ENCODE measurements at places on chromosomes 7 and 10.
A peak's percentile ranks its signal among the peaks of the same experiment; 100 is the strongest.

DNA sequence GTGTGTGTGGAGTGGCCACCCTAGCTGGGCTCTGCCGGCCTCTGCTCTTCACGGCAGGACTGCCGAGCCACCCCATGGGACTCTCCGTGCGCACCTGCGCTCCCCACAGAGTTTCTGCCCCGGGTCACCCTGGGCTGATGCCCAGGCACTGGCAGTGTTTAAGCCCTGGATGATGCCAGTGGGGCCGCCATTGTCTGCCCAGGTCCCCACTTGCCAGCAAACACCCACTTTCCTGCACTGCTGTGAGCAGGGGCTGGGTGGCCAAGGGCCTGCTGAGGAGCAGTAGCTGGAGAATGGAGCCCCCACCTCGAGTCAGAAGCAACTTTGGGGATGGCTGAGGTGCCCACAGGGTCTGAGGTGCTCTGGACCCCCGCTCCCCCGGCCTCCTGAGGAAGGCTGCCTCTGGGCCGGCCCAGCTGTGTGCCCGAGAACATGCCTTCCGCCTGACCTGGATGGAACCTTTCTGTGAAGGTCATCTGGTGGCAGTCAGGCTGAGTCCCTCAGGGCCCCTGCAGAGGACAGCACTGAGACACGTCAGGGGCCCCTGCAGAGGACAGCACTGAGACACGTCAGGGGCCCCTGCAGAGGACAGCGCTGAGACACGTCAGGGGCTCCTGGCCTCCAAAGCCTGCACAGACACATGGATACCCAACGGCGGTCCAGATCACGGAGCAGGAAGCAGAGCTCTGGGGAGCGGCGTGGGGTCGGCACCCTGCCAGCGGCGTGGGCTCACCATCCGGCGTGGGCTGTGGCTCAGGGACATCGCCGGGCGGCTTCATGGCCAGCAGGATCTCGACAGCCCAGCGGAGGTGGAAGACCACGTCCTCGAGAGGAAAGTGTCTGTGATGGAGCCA lies 62.0 kb downstream of the CFAP46 start:
- no peak for DNase-seq

- DNase-seq = no peak
Measured at GRCh38 chr10:13475124-13475523, 53.7 kb downstream of the BEND7 start.

DNA sequence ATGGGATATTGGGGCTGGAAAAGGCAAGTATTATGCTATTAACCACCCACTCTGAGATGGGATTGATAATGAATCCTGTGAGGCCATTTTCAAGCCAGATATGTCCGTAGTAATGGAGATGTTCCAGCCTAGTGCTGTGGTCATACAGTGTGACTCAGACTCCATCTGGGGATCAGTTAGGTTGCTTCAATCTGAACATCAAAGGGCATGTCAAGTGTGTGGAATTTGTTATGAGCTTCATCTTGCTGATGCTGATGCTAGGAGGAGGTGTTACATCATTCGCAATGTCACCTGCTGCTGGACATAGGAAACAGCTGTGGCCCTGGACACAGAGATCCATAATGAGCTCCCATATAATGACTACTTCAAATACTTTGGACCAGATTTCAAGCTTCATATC lies 144.7 kb downstream of the PLCE1 start:
- DNase-seq = no peak

DNA sequence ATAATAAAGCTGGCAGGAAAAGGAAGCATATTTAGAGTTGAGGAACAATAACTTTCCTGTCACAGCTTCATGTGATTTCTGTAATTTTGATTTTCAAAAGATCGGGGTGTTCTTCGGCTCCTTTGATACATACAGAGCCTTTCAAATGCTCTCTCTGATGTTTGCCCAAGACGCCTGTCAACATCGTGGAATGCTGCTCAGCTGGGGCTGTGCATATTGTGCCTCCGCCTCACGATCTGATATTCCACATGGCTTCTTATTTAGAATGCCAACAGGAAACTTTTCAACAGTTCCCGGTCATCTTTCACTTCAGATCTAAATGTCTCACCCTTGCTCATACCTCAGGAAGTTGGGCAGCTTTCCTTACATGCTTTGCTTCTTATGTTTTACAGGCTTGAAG lies 7.3 kb downstream of the NPY start:
- no peak for DNase-seq

DNA sequence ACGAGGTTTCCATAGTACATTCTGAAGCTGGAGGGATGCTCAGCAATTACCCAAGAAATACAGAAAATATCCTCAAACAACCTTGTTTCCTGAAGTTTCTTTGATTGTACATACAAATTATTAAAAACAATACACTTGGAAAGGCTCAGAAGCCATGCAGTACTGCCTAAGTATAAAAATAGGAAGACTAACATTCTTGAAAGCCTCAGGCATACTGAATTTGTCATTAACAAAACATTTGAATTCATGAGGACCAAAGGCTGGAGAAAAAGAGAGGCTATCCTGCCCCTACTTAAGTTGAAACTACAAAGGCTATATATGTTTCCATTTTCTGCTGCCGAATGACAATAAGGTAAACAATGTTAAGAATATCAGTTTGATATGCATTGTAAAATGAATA lies 54.3 kb upstream of the SGCE start:
- no peak for DNase-seq

GRCh38 chr7:131011976-131012375 lies 278.0 kb upstream of the KLF14 start:
- DNase-seq = no peak

GRCh38 chr10:84698989-84699388 lies 370.6 kb downstream of the CCSER2 start:
- DNase-seq = no peak

- no peak for DNase-seq
Measured at GRCh38 chr7:30941582-30942323, 22.0 kb upstream of the GHRHR start.

GRCh38 chr10:98861962-98862361 lies 373.7 kb downstream of the HPSE2 start:
- no peak for DNase-seq

DNA sequence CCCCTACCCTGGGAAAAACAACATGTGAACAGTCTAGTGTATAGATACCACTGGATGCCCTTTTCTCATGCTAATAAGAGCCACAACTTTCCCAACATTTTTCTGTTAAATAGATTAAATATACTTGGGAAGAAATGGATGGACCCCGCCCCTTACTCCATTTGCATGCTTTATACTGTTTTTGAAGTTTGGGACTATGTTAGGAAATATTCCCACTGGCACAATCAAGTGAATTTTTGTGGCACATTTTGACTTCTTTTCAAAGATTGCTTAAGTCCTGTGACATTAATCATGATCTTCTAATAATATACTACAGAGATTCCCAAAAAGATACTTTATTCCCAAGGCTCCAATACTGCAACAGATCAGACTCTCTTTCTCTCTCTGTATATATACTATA lies 216.6 kb downstream of the TWIST1 start:
- no peak for DNase-seq

GRCh38 chr10:4514445-4515108 lies 311.4 kb upstream of the AKR1E2 start:
- DNase-seq = no peak

GRCh38 chr7:29919790-29920189 lies 69.8 kb downstream of the SCRN1 start:
- no peak for DNase-seq

DNA sequence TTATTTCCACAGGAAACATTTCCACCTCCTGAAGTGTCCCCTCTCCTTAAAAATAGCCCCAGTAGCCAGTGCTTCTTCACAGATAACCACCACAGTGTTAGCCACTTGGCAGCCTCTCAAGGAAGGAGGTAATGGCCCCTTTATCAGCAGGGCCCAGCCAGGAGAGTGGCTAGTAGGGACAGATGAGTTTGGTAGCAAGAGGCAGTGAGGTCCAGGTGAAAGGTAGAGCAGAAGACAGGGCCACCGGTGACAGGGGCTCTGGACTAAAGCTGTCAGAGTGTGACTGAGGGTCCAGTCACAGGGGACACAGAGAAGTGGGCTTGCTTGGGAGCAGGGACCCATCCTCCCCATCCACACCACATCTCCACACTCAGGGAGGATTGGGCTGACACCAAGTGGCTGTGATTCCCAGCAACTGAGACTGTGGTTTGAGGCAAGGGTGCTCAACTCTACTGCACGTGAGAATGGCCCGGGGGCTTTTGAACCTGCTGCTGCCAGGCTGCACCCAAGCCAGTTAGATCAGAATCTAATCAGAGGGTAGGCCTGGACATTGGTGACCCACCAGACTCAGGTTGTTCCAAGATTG lies 52.2 kb downstream of the C10orf120 start:
- DNase-seq = no peak

- no peak for DNase-seq
Measured at GRCh38 chr7:36459236-36459960, 69.7 kb downstream of the ANLN start.

GRCh38 chr7:80472491-80473200 lies 39.2 kb downstream of the GNAT3 start:
- no peak for DNase-seq

GRCh38 chr7:44306606-44307005 lies 18.8 kb downstream of the CAMK2B start:
- DNase-seq = no peak

DNA sequence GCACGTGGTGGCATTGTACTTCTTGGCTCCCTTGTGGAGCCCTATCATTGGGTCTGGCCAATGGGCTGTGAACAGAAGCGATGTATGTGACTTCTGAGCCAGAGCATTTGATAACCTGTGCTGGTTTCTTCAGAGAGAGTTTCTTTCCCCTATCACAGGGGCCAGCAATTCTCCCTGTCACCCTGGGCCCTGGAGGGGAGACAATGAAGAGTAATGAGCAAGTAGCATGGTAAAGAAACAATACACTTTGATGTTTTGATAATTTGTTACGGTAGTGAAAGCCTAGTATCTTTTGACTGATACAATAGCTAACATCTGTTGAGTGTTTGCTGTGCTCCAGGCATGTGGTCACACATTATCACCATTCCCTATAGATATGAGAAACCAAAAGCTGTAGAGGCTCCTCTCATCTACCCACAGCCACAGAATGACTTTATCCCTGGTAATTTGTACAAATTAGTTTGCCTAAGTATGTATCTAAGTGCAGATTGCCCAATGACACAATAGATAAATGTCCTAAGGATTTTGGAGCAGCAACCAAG lies 113.4 kb upstream of the SVIL start:
- DNase-seq = no peak

DNA sequence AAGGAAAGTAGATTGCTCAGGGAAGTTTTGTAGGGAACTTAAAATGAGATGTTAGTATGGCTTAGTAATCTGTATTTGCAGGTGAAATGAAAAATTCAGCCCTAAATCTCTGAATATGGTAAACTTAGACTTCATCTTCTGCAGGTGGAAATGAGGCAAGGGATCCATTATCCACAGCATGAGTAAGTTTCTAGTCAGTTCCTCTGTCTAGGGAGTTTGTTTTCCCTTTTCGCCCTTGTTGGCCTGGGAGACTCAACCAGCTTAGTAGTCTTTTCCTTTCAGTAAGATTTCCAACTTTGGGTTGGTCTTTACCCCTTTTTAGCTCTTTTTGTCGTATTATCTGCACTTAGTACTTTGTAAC lies 65.6 kb downstream of the ZEB1 start:
- no peak for DNase-seq

- no peak for DNase-seq
Measured at GRCh38 chr7:24245362-24245761, 38.6 kb upstream of the NPY start.

GRCh38 chr10:22927166-22927565 lies 687 bp upstream of the ARMC3 start:
- DNase-seq = no peak

GRCh38 chr10:30705101-30705624 lies 75.6 kb upstream of the LYZL2 start:
- no peak for DNase-seq

DNA sequence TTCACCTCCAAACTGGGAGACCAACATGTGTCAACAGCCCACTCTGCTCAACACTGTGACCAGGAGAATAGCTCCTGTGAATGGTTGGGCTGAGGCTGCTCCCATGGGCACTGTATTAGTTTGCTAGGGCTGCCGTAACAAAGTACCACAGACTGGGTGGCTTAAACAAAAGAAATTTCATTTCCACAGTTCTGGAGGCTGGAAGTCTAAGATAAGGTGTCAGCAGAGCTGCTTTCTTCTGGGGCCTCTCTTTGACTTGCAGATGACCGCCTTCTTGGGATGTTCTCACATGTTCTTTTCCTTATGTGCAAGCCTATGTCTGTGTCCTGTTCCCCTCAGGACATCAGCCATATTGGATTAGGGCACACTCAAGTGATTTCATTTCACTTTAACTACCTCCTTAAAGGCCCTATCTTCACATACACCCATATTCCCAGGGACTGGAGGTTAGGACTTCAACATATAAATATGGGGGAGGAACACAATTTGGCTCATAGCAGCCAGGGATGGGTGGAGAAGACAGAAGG lies 90.3 kb downstream of the CPED1 start:
- no peak for DNase-seq

GRCh38 chr10:2897619-2898508 lies 169.5 kb upstream of the PFKP start:
- no peak for DNase-seq

GRCh38 chr10:91006001-91006751 lies 85.3 kb upstream of the ANKRD1 start:
- peak; percentile 72 for DNase-seq

GRCh38 chr10:63521416-63522276 lies 445 bp downstream of the REEP3 start:
- peak; percentile 67 for DNase-seq

- no peak for DNase-seq
Measured at GRCh38 chr7:83739527-83739926, 90.6 kb upstream of the SEMA3E start.

- DNase-seq = no peak
Measured at GRCh38 chr7:128727239-128727638, 11.9 kb upstream of the CALU start.

GRCh38 chr7:73834626-73835191 lies 3.9 kb downstream of the CLDN4 start:
- DNase-seq = no peak

DNA sequence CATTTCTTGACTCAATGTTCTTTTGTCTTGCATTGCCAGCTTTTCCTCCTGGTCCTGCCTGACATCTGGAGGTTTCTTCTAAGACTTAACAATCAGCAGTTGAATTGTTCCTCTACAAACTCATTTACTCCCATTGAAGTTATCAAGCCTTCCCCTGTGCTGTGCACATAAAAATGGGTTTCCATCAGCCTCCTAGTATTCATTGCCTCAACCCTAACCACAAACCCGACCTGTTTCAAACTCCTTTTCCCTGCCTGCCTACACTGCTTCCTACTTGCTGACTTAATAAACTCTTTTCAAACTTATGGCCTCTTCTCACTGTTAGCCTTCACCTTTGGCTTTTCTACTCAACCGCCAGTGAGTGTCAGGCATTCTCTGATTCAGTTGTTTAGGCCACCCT lies 9.4 kb upstream of the CDK6 start:
- DNase-seq = no peak

DNA sequence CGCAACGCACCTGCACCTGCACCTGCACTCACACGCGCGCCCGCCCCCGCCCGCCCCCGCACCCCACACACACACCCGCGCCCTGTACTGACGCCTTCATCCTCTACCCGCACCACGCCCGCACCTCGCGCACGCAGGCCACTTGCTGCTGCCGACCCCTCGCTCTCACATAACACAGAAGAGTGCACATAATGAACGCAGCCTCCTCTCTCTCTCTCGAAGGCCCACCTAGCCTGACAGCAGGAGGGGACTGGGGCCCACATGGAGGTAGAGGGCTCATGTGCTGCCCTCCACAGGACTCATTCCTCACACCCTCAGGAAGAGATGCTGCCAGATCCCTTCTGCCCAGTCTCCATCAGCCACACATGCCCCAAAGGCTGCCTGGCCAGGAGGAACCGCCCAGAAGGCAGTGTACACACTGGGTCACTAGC lies 432 bp upstream of the CAMK2B start:
- DNase-seq = no peak
